ENCODE measurements at places on chromosomes 3 and 15.

DNA sequence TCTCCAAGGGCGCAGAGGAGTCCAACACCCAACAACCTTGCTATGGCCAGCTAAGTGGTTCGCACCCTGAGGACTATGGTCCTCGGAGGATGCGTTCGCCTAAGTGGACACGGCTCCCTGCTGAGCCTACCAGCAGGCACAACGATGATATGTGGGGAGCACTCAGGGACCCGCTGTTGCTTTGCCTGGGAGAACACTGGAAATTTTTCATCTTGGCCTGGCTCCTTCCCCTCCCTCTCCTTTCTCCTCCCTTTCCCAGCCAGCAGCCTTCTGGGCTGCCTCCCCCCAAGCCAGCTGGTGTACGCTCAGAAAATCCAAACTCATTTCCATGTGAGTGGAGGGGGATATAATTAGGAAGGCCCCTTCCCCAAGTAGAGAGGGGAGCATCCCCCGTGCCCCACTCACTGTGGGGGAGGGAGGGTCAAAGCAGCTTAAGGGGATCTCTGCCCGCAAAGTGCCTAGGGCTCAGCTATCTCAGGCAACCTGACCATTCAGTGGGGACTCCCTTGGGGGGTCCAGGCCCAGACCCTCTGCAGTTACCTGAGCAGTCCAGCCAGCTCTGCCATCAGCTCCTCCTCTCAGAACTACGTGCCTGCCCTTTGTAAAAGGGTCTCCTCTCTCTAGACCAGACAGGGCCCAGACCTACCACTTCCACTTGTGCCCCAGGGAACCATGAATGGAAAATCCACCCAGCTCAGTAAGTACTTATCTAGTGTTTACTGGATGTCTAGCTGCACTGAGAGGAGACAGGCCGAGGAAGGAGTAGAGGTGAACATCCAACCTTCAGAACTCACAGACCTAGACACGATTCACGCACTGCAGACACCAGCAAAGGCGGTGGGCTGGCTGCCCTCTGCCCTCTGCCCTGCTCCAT lies 742 bp upstream of the SEMA7A start:
- no peak for DNase-seq

DNA sequence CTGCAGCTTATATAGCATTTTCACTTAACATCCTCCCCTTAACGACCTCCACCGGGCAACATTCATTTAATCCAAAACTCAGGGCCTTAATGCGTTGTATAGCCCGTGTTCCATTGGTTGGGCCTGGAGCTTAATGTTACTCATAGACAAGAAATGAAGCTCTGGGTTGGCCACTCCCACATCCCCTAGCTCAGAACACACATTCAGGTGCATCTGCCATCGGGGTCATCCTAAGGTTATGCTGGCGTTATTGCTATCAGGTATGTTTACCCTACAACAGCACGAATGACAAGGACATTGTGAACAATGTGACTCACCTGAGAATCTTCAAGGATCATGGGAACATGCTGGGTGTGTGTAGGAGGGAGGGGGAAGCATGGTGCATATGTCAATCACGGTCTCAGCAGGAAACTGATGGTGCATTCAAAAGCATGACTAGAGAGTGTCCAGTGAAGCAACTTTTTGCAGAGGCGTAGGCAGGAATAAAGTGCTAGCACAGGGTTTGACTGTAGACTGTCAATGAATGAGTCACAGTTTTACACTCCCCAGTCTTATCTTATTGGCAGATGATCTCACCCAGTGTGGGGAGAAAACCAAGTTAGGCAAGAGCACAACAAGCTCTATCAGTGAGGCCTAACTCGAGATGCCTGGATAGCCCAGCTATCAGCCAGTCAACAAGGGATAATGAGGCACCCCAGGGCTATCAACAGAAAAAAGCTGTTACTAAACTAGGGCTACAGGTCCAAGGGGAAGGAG lies 402.1 kb upstream of the MCTP2 start:
- DNase-seq: no peak

GRCh38 chr3:108126348-108126747 lies 35.5 kb upstream of the CD47 start:
- no peak for DNase-seq

GRCh38 chr3:123113889-123114450 lies 47.1 kb downstream of the PDIA5 start:
- DNase-seq: no peak

DNA sequence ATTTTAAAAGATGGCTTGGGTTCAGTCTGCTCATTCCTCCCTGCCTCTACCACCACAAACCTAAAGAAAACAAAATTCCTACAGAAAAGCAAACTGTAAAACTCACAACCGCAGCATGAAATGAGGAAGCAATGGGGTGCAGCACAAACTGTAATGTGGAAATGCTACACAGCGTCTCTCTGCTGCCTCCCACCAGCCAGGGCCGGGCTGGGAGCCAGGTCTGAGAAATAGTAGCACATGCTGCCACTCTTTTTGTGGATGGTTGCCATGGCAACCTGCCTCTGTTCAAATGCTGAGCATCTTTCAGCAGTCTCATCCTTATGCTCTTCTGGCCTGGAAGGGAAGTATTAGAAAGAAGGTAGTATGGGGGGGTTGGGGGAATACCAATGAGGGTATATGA lies 55.4 kb downstream of the EOMES start:
- peak; percentile 32 for DNase-seq

DNA sequence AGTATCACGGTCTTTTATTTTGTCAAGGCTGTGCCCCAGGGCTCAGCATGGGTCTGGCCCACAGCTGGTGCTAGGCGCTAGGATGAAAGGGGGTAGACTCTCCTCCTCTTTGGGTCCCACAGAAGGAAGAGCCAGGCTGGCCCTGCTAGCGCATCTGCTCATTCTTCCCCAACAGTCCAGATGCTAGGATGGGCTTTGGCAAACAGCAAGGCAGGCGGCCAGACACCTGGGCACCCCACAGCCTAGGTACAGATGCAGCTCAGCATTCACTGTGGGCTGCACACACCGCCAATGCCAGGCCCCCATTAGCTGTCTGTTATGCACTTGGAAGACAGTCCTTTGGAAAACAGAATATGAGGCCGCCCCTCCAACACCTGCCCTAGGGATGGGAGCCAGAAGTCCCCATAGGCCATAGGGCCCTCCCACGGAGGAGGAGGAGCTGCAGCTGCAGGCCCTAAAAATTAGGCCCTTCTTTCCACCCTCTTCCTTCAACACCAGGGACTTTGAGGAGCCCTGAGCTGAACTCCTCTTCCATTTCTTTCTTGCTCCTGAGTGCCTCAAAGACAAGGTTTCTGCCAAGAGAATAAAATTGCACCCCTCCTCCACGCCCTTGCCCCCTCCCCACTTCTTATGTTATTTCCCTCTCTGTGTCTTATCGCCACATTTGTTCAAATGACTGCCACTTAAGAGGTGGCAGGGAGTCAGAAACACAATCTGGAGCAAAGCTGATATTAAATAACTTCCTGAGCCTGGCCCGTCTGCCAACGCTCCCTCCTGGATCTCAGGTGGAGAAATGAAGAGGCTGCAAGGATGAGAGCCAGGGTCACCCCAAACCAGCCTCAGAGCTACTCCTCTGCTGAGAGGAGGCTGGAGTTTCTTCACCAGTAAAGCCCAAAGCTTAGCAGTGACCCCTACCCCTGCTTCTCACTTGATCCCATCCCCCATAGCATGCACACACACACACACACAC lies 13.7 kb downstream of the NTRK3 start:
- DNase-seq: no peak

- DNase-seq: no peak
Measured at GRCh38 chr15:91499774-91500383, 353.6 kb upstream of the SLCO3A1 start.

- no peak for DNase-seq
Measured at GRCh38 chr15:78092261-78093041, at the start of gene SH2D7. TSS of gene SH2D7 (plus strand) at chr15:78092561. CDS start at chr15:78092585, 24 bp downstream.

DNA sequence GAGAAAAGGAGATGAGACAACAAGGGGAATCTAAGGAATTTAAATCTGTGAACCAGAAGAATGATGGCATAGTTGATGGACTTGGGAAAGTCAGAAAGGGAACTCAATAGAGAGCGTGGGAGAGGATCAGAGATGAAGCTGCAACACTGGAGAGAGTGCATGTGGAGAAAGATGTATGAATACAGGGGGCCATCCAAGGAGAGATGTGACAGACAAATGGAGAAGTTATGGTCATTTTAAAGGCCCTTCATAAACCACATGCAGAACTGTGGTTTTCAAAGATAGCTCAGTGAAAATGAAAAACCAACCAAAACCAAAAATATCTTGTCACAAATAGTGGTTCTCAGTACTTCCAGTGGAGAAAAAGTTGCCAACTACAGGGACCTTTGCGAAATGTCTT lies 265.2 kb downstream of the SUCLG2 start:
- DNase-seq: no peak

DNA sequence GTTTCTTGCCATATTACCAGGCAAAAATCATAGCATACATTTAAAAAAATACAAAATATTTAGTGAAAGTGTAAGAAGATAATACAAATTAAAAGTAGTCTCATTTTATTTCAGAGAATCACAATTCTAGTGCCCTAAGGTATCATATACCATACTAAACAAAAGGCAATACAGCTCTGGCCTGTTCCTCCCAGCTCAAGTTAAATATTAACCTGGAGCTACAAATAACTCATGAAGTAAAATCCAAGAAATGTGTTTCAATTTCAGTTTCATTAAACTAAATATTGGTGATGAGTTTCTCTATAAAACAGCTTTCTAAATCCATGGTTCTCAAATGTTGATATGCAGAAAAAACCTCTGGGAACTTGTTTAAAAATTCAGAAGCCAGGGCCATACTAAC lies 67.7 kb downstream of the INO80 start:
- no peak for DNase-seq

DNA sequence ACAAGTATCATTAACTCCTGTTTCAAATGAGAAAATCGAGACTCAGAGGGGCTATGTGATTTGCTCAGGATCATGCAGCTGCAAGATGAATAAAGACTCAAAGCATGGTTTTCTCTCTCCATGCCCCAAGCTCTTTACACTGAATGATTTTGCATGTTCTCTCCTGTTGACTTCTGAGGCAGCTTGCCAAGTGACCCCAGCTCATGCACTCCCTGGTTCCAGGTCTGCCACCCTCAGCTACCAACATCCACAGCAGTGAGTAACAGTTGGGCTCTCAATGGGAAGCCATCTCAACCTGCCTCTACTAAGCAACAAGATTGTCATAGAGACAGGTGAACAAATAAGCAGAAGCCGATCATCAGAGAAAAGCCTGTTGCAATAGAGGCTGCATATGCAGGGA lies 116.9 kb upstream of the GADL1 start:
- DNase-seq: no peak

GRCh38 chr15:25771338-25771706 lies 91.8 kb downstream of the ATP10A start:
- DNase-seq: no peak

- DNase-seq: no peak
Measured at GRCh38 chr3:49119439-49119838, 1.2 kb downstream of the USP19 start.

- no peak for DNase-seq
Measured at GRCh38 chr3:104987859-104988258, 378.9 kb upstream of the ALCAM start.

DNA sequence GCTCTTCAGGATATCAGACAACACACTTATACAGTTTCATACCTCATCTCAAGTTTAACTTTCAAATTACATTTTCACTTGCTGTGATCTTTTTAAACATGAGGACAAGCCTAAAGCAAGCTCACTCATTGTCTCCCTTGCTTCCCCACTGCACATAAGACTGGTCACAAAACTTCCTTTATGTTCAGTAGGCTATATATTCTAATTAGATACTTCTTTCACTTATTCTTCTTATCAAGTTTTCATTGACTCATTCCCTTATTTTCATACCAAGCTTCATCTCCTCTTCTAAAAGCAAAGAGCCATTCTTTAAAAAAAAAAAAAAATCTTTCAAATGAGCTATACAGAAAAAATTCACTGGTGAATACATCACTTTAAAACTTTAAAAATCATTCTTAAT lies 62.6 kb downstream of the ESYT3 start:
- no peak for DNase-seq

DNA sequence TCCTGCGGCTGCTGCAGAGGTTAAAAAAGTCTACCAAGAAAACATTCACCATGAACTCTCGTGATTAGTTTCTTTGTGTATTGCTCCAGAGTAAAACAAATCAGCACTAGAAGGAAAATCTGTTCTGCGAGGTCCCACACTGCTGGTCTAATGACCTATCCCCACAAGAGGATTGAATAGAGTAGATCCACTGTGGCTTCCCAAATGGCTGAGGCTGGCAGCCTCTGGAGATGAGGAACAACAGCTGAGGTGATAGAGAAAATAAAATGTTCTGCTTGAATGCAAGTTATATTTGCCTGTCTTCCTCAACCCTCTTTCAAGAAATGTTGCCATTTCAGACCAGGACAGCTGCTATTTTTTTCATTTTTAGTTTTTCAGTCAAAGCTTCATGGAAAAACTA lies 883.3 kb downstream of the CADM2 start:
- DNase-seq: no peak

DNA sequence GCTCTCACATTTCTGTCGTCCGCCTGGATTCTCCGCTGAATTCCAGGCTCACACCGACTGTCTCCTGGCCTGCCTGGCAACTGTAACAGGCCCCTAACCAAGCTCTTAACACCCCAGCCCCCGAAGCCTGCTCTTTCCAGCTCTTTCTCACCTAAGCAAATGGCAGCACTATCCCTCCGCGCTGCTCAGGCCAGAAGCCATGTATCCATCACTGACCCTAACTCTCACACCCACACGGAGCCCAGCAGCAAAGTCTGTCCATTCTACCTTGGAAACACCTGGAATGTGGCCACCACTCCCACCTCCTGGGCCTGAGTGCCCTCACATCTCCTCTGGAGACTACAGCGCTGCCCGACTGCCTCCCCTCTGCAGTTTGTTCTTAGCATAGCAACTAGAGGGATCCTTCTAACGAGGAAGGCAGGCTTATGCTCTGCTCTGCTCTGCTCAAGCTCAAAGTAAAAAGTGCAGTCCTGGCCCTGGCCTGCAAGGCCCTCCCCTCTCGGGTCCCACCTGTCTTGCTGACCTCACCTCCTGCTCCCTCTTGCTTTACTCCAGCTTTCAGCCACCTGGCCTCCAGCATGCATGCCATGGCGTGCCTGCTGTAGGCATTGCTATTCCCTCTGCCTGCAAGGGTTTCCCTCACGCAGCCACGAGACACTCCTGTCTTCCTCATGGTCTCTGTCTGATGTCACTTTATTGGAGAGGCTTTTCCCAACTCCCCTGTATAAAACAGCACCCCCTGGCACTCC lies 27.2 kb downstream of the FEM1B start:
- peak; percentile 9 for DNase-seq

DNA sequence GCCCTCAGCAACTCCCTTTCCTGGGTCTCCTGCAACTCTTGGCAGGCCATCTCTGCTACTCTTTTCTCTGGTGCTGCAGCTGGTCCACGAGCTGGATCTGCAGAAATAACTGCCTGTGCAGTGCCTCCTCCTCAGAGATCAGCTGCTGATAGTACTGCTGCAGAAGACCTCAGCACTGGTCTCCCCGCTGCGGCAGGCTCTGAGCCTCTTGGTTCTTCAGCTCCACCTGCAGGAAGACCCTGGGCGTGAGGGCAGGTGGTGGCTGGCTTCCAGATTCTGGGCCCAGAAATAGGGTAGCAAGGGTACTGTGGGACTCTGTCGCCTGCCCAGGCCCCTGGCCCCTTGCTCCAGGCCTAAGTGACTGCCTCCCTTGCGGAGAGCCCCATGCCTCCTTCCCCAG lies 79.7 kb upstream of the C2CD4B start:
- DNase-seq: no peak

GRCh38 chr15:27870320-27870719 lies 228.8 kb downstream of the OCA2 start:
- no peak for DNase-seq

- DNase-seq: no peak
Measured at GRCh38 chr3:66532613-66533012, 31.8 kb upstream of the LRIG1 start.
